Psoas muscle (tissue), 8 donors: ENCODE measurements at places on chromosomes 12 and 14. TPM values are rescaled to one million over a fixed set of nuclear protein-coding genes. Genes with fewer than 3 reads are reported as not detected.
A peak's percentile ranks its signal among the peaks of the same experiment; 100 is the strongest.

GRCh38 chr12:13102461-13103195 is 839 bp downstream of the GSG1 start:
- no peak for DNase-seq

DNA sequence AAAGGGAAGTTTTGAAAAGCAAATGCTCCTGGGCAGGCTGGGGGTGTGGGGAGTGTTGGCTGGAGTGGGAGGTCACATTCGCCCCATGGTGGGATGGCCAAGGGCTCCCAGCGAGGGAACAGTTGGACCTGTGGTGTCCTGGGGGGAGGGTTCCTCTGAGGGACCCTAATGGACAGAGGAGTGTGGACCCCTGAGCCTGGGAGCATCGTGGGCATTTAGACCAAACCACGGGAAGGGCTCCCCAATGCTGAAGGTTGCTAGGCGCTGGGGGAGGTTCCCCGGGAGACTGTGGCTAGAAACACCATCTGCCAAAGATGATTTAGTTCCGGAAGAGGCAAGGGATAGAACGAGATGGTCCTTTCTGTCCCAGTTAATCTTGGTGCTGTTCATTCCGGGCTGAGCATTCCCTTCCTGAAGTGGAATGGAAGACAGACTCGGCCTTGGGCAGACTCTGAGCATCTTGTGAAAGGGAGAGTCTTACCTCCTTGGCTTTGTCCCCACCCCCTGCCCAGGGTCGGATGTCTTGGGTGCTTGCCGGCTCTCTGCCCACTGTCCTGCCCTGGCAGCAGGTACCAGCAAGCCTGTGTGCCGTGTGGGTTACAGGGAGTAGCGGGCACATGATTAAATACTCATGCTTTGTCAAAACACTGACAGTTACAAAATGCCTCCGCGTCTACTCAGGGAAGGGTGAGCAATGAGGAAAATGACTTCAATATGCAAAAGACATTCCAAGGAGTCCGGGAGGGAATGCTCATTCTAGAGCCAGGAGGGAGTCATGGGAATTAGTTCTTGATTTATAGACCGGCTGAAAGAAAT is 215.9 kb downstream of the CACNA1C start:
- DNase-seq = no peak

DNA sequence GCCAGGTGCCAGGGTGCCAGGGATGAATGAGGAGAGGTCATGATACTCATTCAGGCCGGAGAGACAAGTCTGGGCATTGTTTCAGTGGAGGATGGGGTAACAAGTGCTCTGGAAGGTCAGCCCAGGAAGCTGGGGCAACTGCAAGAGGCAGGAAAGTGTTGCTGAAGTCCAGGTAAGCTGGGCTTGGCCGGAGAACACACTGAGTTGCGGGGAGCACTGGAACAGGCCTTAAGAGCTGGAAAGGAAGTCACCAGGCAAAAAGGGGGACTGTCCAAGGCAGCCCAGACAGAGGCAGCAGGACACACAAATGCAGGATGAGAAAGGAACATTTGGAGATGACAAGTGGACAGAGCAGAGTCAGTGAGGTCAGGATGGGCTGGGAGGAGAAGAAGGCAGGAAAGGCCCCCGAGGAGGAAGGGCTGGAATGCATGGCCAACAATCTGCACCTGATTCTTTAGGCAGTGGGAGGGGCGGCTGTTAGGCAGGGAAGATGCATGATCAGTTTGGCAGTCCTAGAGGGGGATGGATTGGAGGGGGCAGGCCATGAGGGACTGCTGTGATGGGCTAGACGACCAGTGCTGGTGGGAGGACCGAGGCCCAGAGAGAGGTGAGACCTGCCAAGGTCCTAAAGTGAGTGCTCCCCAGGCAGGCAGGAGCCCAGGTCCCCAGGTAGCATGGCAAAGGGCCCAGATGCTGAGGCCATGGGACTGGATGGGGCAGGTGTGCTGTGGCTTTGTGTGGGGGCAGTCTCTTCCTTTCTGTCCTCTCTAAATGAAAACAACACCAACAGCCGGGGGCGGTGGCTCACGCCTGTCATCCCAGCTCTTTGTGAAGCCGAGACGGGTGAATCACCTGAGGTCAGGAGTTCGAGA is 17.2 kb upstream of the HHIPL1 start:
- DNase-seq = no peak

DNA sequence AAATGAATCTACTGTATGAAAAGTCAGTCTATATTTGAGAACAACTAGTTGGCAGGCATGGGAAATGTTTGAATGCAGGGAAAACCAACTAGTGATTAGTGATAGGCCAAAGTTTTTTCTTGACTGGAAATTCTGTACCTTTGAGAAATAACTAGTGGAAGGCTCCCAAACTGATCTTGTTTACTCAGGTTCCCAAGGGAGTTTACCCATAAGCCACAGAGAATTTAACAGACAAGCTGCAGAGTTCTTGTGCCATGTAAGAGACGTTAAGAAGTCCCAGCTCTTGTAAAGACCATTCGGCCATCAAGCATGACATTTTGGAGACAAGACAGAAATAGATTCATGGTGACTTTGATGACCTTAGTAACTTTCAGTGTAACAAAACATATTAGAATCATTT is 1882.8 kb upstream of the SEL1L start:
- DNase-seq = no peak

- peak; percentile 58 for DNase-seq
Measured at GRCh38 chr14:75725481-75725880, 64.4 kb downstream of the TTLL5 start.

GRCh38 chr12:116161588-116161987 is 115.9 kb downstream of the MED13L start:
- DNase-seq = no peak

GRCh38 chr12:16599081-16599480 is 6.9 kb downstream of the LMO3 start:
- DNase-seq = no peak

GRCh38 chr12:64785838-64786237 is 26.6 kb upstream of the GNS start:
- DNase-seq = no peak

DNA sequence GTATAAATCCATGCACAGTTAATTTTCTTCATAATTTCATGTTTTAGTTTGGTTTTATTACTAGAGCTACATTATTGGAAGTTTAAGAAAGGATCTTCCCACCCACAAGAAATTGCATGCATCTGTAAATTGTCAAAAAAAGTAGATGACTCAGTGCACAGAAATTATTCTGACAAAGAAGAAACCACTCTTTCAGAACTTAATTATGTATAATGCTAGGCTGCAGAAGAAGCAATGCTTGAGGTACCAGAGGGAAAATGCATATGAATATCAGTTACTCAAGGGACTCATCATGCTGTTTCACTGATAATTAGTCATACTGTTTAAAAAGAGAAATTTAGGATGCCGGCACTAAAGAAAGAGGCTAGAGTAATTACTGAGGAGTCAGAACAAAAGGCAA is 147.0 kb downstream of the SLC16A7 start:
- DNase-seq = no peak

DNA sequence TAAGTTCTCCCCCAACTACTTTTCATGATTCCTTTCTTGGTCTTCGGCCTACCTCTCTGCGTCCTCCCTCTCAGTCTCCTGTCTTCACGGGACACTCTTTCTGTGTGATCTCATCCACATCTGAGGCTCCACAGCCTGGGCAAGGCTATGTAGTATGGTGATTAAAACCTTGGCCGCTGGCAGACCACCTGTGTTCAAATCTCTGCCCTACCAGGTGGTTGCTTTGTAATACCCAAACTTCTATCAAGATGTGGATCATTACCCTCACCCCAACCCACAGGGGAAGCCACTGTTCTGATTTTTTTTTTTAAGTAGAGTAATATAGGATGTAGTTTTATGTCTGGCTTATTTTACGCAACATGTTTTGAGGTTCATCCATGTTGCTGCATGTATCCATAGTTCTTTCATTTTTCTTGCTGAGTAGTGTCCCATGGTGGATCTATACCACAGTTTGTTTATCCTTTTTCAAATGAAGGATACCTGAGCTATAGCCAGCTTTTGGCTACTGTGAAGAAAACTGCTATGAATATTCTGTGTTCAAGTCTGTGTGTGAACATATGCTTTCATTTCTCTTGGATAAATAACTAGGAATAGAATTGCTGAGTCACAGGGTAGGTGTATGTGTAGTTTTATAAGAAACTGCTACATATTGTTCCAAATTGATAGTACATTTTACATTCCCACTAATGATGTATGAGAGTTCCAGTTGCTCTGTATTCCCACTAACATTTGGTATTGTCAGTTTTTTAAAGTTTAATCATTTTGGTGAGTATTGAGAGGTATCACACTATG is 8.3 kb upstream of the STAT6 start:
- no peak for DNase-seq

Gene SMIM41
- total RNA-seq = 0.32 TPM

Gene REP15
- 0.53 TPM for total RNA-seq

Gene C14orf180
- 0.32 TPM for total RNA-seq

Gene GPR33
- not detected for total RNA-seq

Gene ASCL1
- not detected for total RNA-seq

Gene EMP1
- 80.6 TPM for total RNA-seq
